LHCN-M2 (cell line): ENCODE measurements at places on chromosomes 12 and 14.

DNA sequence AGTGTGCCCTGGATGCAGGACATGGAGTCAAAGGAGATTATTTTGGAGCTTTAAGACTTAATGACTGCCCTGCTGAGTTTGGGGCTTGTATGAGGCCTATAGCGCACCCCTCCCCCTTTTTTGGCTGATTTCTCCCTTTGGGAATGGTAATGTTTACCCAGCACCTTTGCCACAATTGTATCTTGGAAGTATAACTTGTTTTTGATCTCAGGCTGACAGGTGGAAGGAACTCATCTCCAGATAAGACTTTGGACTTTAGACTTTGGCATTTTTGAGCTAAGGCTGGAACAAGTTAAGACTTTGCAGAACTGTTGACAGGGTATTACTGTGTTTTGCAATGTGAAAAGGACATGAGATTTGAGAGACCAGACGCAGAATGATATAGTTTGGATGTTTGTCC is 110.5 kb downstream of the DERA start:
- DNase-seq, result no peak

- no peak for DNase-seq
Measured at GRCh38 chr14:53545217-53545616, 392.1 kb upstream of the DDHD1 start.

GRCh38 chr12:27619308-27619707 is 76.9 kb upstream of the REP15 start:
- DNase-seq, result peak; percentile 97

DNA sequence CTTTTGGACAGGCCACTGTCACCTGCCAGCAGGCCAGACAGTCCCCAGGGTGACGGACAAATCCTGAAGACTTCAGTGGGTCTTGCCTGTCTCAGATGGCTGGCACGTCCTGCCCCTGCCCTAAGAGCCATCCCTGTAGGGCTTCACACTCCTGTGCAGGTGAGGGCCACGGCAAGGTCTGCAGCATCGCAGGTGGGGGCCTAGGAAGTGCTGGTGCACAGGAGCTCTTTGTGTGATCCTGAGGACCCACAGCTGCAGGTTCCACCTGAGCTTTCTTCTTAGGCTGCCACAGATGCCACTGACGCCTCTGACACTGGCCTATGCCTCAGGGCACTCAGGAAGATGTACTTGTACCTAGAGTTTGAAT is 108.5 kb upstream of the FKBP4 start:
- DNase-seq, result no peak

DNA sequence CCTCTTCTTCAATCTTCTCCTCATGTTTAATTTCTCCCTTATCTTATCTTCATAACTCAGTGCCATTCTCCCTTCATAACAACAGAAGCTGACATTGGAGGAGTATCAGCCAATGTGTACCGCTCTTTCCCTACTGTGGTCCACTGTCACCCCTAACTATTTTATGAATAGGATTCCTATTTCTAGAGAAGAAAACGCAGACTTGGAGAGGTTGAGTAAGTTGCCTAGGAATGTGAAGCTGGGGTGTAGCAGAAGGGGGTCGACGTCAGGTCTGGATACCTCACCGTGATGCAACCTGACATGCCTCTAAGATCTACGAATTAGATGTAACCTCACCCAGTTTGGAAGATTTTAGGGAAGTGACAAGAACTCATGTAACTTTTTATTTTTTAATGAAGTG is 17.1 kb downstream of the LMO3 start:
- DNase-seq, result peak; percentile 72

GRCh38 chr12:121297435-121297991 is 1.0 kb upstream of the CAMKK2 start:
- peak; percentile 7 for DNase-seq

DNA sequence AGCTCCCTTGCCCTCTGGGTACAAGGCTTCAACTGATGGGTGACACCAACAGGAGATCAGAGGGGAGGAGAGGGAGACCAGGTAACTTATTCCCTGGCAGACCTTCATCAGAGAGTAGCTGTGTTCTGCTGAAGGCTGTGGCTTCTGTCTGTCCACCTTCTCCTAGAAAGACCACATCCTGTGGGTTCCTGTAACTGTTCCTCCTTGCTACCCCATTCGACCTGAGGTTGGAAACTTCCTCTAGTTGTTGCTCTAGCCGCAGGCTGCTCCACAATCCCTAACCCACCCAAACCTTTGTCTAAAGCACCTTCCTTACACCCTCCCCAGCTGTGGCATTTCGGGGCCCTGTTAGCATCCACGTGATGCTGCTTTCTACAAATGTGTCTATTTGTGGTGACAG is 454.2 kb downstream of the DPF3 start:
- no peak for DNase-seq

- DNase-seq, result peak; percentile 12
Measured at GRCh38 chr12:109289004-109289403, 20.1 kb downstream of the FOXN4 start.

DNA sequence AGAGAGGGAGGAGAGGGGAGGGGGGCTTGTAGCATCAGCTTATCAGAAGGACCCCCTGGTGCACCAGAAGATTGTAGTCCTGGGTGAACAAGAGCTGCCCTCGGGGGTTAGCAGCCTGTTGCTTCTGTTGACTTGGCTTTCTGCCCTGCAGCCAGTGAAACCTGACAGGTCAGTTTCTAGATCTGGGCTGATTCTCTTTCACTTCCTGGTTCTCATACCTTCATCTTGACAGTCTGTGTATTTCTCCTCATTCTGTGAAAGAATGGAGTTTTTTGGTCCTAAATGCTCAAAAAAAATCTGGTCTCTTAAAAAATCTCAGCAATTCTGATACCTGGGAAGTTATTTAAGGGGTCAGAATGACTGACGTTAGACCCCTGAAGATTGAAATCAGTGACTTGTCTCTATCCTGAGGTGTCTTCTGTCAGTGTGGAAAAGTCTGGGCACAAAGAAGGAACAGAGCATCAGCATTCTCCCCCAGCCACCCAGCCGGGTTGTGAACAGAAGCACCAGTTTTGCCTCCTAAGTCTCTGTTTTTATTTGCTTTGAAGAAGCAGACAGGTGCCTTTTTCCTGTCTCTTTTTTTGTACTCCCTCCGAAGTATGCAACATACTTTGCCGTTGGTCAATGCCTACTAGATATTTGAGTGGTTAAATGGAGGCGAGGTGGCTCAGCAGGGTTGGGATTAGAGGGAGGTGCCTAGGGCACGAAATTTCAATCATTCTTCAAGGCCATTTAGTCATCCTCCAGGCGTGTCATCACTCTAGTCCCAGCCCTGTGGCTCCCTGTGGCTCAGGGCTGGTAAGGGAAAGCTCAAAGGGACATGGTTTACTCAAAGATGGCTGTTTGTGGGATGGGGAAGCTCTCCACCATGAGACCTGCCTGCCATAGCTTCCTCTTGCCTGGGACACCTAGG is 24.0 kb downstream of the TTC9 start:
- peak; percentile 51 for DNase-seq

DNA sequence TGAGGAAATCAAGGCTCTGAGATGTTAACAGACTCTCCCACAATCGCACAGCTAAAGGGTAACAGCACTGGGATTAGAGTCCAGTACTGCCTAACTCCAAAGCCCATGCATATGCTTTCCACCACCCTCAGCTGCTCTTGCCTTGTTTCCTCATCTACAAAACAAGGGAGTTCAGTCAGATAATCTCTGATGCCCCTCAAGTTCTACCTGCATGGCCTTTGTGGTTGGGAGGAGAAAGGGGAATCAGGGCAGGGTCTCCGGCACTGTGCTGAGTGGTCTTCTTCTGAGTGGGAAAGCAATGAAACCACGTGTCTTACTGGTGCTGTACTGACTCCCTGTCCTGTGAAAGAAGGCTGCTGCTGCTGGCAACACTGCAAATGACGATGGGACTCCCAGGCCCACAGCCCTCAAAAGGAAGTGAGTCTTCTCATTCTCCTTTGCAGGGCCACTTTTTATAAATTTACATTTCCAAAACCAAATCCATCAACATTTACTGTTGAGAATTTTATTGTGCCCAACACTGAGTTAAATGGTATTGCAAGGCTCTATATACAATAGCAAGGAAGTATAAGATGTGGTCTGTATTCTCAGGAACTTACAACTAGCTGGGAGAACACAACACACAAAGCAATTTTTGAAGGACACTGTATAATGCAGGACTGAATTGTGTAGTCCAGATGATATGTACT is 19.7 kb upstream of the DUSP16 start:
- no peak for DNase-seq

DNA sequence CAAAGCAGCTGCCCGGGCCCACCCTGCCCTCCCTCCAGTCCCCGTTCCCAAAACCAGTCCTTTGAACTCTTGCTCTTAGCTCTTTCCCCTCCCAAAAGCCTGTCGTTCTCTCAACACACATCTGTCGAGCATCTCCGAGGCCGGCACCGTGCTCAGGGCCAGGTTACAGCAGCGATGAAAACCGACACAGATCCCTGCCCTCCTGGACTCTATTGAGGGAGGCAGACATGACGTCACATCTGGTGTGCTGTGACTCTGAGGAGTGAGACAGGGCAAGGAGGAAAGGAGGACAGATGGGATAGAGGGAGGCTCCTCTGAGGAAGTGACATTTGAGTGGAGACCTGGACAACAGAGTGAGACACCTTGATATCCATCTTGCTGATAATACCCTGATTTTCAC is 34.6 kb upstream of the PWP1 start:
- no peak for DNase-seq

GRCh38 chr14:85943192-85943591 is 413.2 kb downstream of the FLRT2 start:
- DNase-seq, result no peak

- DNase-seq, result no peak
Measured at GRCh38 chr14:77347751-77348150, 26.9 kb downstream of the GSTZ1 start.

DNA sequence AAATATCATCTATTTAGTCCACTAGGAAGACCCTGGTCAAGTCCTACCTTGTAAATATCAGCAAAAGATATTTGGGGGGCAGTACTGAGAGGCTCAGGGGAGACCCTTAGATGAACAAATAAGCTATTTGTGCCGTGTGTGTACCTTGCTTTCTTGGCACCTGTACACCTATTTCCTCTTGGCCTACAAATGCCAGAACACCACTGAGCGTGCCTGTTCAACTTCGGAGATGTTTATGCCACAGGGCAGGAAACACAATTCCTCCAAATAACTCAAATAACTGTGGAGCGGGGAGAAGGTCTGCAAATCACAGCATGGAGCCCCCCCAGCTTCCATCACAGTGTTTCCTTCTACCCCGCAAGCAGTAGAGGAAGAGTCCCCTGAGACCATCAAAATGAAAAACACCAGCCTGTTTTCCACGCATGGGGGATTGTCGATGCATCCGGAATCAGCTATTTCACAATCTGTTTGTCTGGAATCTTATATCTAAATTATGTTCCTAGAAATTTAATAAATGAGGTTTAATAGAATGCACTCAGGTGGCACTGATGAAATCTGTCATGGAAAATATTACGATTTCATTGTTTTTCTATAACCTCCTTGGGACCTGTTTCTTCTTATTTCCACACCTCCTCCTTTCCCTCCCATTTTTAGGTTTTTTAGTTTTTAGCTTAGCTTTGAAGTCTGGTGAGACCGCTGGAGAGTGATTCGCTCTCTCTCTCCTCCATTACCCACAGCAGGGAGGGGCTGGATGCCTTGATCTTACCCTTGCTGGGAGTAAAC is 254.0 kb upstream of the SRRM4 start:
- DNase-seq, result no peak

DNA sequence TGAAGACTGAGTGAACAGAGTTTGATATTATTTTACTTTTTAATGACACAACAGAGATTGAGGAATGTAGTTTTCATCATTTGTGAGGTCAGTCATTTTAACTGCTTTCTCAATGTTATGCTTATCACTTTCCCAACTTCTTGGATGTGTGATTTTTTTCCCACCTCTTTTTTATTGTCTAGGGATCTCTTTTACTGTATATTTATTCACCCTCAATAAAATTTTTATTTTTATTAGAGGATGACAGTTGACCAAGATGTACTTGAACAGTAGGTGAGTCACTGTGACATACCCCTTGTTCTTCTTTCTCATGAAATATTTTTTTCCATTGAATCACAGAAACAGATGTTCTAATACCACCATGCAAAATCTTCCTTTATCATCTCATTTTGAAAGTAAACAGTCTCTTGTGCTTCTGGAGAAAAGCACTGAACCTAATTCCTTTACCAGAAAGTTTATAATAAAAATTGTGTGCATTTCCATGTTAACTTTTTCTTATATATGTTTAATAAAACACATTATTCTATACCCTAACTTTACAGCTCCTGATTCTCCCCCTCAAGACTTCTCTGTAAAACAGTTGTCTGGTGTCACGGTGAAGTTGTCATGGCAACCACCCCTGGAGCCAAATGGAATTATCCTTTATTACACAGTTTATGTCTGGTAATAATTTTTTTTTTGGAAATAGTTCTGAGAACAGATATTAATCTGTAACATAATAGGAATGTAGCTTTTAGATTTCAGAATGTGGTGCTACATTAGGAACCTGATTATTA is 65.9 kb downstream of the PTPRQ start:
- peak; percentile 97 for DNase-seq

- DNase-seq, result no peak
Measured at GRCh38 chr12:114696443-114697242, 12.7 kb upstream of the TBX3 start.

GRCh38 chr14:99592933-99593753 is 10.9 kb downstream of the CCDC85C start:
- no peak for DNase-seq

DNA sequence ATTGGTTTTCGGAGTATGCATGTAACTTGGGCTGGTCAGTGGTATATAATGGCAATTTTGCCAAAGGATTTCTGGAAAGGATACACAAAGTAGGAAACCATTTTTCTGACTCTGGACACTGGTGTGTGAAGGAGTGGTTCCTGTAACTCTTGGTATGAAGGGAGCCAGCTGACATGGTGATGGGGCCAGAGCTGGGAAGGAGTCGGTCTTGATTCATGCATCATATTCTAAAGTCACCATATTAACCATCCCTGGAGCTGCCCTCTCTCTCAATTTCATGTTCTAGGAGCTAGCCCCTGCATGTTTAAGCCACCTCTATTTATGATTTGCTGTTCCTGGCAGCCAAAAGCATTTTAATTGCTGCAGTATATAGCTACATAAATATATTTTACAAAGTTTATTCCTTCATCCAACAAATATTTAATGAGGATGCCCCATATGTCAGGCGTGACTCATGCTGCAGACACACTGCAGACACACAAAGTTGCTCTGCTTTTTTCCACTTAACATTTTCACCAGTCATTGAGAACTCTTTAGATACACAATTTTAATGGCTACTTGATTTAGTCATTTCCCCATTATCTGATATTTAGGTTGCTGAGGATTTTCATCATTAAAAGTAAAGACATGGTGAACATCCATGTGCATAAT is 78.7 kb upstream of the PSMC1 start:
- DNase-seq, result no peak

DNA sequence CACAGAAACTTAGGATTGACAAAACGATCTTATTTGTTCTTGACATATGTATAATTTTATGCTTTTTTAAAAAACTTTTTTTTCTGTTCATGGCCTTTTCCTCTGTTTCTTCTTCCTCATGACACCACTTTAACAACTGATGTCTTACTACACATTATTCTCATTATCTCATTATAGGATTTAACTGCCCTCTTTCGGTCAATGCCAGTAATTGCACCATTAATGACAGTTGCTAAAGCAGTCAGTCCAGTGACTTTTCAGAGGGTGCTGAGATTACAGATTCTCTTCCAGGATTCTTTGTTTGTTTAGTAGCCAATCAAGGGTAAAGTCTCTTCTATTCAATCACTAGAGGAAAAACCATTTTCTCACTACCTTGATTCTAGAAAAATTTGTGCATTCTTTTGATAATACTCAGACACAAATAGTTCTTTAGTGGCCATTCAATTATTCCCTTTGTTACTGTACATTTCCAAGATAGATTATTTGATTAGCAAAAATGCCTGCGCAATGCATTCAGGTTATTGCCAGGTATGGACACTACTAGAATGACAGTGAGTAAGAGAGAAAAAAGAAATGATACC is 50.1 kb downstream of the KLRG1 start:
- DNase-seq, result peak; percentile 52

- DNase-seq, result peak; percentile 4
Measured at GRCh38 chr12:107223821-107224220, 130.5 kb upstream of the CRY1 start.
